ENCODE measurements at places on chromosomes 16 and 17. TPM values are rescaled to one million over a fixed set of nuclear protein-coding genes. Genes with fewer than 3 reads are reported as not detected.

GRCh38 chr16:89446136-89446974 is 44.0 kb downstream of the ANKRD11 start:
- H3K27ac ChIP-seq = no peak overlapping the region
- H3K4me1 ChIP-seq = peaks cover 97% of the 10 kb centered on the region
- H3K27me3 ChIP-seq = no peaks in the 10 kb centered on the region

DNA sequence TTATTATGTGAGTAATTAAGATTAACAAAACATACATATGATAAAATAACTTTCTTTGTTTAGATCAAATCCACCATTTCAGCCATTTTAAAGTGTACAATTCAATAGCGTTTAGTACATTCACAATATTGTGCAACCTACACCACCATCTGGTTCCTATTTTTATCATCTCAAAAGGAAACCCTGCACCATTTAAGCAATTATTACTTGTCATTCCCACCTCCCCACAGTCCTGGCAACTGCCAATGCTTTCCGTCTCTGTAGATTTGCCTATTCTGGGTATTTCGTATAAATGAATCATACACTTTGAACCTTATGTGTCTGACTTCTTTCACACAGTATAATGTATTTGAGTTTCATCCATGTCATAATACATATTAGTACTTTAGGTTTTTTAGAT is 162.5 kb upstream of the CNTNAP4 start:
- H3K4me3 ChIP-seq = no peak overlapping the region
- no peak for DNase-seq
- H3K27me3 ChIP-seq = no peaks in the 10 kb centered on the region
- H3K27ac ChIP-seq = no peak overlapping the region

Gene KCNH4
- not detected for total RNA-seq

GRCh38 chr16:63617047-63617989 is 1504.5 kb downstream of the CDH11 start:
- no peak for DNase-seq
- H3K4me3 ChIP-seq = no peak overlapping the region
- H3K27me3 ChIP-seq = no peaks in the 10 kb centered on the region
- H3K4me1 ChIP-seq = peaks cover 3% of the 10 kb centered on the region
- H3K27ac ChIP-seq = no peak overlapping the region
- H3K36me3 ChIP-seq = no peaks in the 10 kb centered on the region

Gene MSLN
- total RNA-seq = not detected

GRCh38 chr17:66548659-66549310 is 246.4 kb downstream of the PRKCA start:
- no peaks in the 10 kb centered on the region for H3K36me3 ChIP-seq
- H3K4me3 ChIP-seq = no peak overlapping the region
- peak overlapping the region; percentile 62 for H3K27ac ChIP-seq
- DNase-seq = no peak
- H3K4me1 ChIP-seq = no peaks in the 10 kb centered on the region

Gene PRSS36
- 3.5 TPM for total RNA-seq

Gene ABCC6
- total RNA-seq = 0.66 TPM

GRCh38 chr16:6363396-6363795 is 969.2 kb upstream of the RBFOX1 start:
- H3K27ac ChIP-seq = no peak overlapping the region
- H3K36me3 ChIP-seq = no peaks in the 10 kb centered on the region
- no peaks in the 10 kb centered on the region for H3K27me3 ChIP-seq

Gene MARVELD3
- total RNA-seq = not detected

Gene ARHGAP44
- 2.8 TPM for total RNA-seq

Gene PDPR
- total RNA-seq = 16.4 TPM

Gene SMPD3
- total RNA-seq = 2.7 TPM

- H3K27me3 ChIP-seq = no peaks in the 10 kb centered on the region
- H3K27ac ChIP-seq = no peak overlapping the region
- peaks cover 24% of the 10 kb centered on the region for H3K36me3 ChIP-seq
- no peak for DNase-seq
Measured at GRCh38 chr16:31085411-31085810, 3.3 kb downstream of the PRSS53 start.

GRCh38 chr16:10817514-10817913 is 1.1 kb downstream of the TVP23A start:
- no peak for DNase-seq
- no peak overlapping the region for H3K4me3 ChIP-seq
- H3K27ac ChIP-seq = no peak overlapping the region
- H3K4me1 ChIP-seq = no peaks in the 10 kb centered on the region

All from sigmoid colon (tissue), 7 donors.